ENCODE measurements at places on chromosomes 1 and 21.

GRCh38 chr21:19130379-19131028, 726.9 kb upstream of the TMPRSS15 start:
- no peak for DNase-seq

- no peak for DNase-seq
Observed at GRCh38 chr1:205058853-205059252, 15.8 kb downstream of the CNTN2 start.

DNA sequence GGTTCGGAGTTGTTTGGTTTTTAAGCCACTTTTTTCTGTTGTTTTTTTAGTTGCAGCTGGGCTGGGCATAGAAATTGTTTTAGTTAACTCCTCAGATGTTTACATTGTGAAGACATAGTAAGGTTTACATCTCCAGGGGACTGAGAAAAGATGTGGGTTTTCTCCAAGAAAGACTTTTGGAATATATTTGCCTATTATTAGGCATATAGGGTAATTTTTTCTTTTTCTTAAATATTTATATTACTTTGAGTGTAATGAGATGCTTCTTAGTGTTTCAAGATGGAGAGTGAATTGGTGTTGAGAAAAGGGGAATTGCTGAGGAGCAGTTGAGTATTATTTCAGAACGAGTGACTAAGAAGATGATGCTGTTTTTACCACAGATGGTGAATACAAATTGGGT, 26.6 kb upstream of the PIGK start:
- DNase-seq, result no peak

DNA sequence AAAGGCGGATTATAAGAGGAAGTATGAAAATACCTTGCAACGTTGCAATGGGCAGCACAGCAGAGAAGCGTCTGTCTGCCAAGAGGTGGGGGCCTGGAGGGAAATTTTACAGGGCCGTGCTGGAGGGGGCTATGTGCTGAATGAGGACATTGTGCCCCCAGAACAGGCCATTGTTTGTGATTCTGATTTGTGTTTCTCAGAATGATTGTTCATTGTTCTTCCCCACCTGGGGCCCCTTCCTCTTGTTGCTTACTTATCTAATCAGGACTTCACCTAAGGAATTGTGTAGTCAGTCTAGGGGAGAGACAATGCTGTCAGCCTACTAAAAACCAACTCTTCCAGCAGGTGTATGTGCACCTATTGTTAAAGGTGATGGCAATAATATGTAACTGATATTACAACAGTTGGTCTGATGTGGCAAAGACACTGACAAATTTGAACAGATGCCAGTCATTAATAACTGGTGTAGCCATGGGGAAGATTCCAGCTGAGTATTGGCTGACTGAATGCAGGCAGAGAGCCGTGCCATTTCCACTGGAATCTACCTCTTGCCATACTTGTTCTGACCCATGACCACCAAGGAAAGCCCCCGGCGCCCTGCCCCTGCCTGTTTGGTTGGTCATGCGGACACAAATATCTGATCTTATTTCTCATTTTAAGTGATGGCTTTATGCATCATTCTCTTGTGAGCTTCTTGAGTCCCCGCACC, 45.2 kb upstream of the PSEN2 start:
- DNase-seq, result peak; percentile 84

GRCh38 chr1:25795946-25796810, 3.8 kb upstream of the SELENON start:
- no peak for DNase-seq
